Stimulated activated naive B cell treated with anti-CD40 and anti-IgM and Interleukin-4, amounts not matched to agents 10 μg/mL and 1 μg/mL and 100 μg/mL, for 72 hours (primary cell): ENCODE measurements at places on chromosomes 3 and 15.

DNA sequence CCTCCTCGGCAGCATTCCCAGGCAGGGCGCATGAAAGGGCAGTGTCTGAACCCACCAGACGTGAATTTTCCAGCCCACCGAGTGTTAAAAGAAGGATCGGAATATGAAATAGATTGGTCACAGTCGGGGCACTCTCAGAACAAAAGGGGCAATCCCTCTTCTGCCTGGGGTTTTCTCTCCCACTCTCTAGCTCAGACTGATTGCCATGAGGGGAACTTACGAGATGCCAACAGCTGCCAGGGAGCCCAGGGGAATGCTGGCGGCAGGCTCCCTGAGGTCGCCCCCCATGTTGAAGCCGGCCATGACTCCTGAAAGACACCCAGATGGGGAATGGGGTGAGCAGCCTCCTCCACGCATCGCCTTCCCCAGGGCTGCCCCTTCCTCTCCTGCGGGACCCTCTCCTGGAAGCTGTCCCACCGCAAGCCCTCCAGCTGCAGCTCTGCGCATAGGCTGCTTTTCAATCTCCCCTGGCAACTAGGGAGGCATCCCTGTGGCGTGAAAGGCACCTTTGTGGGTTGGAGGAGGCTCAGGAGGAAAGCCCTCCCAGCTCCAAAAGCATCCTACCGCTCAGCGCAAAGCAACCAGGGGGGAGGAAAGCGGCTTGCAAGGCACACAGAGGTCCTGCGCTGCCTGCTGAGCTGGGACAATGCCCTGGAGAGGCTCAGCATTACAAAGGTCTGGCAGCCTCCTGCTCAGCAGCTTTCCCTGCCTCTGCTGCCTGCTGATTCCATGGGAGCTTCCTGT is 64.8 kb upstream of the HEG1 start:
- peaks cover 2% of the 10 kb centered on the region for H3K27me3 ChIP-seq
- DNase-seq, result peak; percentile 45
- H3K27ac ChIP-seq, result peak overlapping the region; percentile 86
- no peak overlapping the region for H3K4me3 ChIP-seq
- H3K4me1 ChIP-seq, result peaks cover 62% of the 10 kb centered on the region

DNA sequence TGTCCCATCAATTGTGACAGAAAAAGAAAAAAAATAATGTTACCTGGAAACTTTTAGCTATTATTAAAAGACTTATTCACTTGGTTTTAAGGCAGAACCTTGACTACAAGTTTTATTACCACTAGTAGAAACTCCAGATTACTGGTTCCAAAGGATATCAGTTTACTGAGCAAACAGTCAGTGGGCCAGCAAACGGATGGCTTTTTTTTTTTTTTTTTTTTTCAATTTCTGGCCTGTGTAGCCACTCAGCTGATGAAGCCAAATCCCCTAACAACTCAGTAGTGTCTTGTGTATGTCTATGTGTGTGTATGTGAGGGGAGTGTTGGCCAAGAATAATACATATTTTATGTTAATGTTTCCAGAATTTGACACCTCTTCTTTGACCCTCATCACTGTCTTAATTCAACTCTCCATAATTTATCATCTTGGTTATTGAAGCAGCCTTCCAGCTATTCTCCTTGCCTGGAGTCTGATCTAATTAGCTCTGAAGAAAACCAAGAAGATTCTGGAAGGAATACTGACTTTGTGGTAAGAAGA is 724.9 kb downstream of the NSUN3 start:
- no peak for DNase-seq
- no peaks in the 10 kb centered on the region for H3K27me3 ChIP-seq
- H3K27ac ChIP-seq, result no peak overlapping the region
- H3K36me3 ChIP-seq, result no peaks in the 10 kb centered on the region
- no peak overlapping the region for H3K4me3 ChIP-seq

GRCh38 chr3:111690242-111690641 is 95.1 kb upstream of the ZBED2 start:
- H3K4me1 ChIP-seq, result peaks cover 11% of the 10 kb centered on the region
- DNase-seq, result no peak

- H3K27me3 ChIP-seq, result no peaks in the 10 kb centered on the region
- DNase-seq, result no peak
- H3K4me1 ChIP-seq, result no peaks in the 10 kb centered on the region
- H3K4me3 ChIP-seq, result no peak overlapping the region
Observed at GRCh38 chr3:191792580-191792979, 331.6 kb downstream of the PYDC2 start.

GRCh38 chr15:95600367-95600766 is 730.1 kb upstream of the NR2F2 start:
- DNase-seq, result no peak
- H3K36me3 ChIP-seq, result no peaks in the 10 kb centered on the region
- no peaks in the 10 kb centered on the region for H3K27me3 ChIP-seq
- H3K27ac ChIP-seq, result no peak overlapping the region
- no peaks in the 10 kb centered on the region for H3K4me1 ChIP-seq

DNA sequence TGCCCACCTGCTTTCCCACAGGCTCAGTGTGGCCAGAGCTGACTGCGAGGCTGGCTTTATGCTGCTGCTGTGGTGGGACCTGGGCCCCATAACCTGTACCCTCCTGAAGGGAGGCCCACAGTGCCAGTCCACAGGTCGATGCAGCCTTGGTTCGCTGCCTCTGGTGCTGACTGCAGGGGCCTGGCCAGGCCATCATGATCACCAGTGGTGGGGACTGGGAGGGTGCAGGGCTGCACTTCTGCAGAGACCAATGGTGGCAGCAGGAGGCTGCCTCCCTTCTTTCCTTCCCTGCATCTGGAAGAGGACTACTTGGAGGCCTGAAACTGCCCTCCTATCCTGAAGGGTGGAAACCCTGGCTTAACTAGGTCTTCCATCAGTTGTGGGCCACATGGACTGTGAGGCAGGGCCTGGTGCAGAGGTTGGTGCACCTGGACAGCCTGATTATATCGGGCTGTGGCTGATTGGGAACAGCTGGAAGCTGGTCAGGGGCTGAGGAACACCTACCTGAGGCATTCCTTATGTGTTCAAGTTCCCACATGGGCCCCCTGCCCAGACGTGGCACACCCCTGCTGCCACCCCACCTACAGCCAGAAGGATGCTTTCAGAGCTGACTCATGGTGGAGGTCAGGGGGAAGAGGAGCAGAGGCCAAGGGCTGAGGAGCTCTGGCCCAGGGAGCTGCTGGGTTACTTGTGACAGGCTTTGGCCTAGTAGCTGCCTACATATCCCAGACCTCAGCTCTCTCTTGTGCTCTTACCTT is 29.8 kb downstream of the POMGNT2 start:
- no peak overlapping the region for H3K4me3 ChIP-seq
- H3K27me3 ChIP-seq, result peaks cover 8% of the 10 kb centered on the region
- H3K36me3 ChIP-seq, result peaks cover 28% of the 10 kb centered on the region
- no peaks in the 10 kb centered on the region for H3K4me1 ChIP-seq
- no peak for DNase-seq

GRCh38 chr3:140505213-140505612 is 172.7 kb upstream of the TRIM42 start:
- no peaks in the 10 kb centered on the region for H3K4me1 ChIP-seq
- H3K27ac ChIP-seq, result no peak overlapping the region
- H3K4me3 ChIP-seq, result no peak overlapping the region
- H3K36me3 ChIP-seq, result no peaks in the 10 kb centered on the region
- no peak for DNase-seq
- H3K27me3 ChIP-seq, result peaks cover 17% of the 10 kb centered on the region

- H3K4me1 ChIP-seq, result peaks cover 6% of the 10 kb centered on the region
- DNase-seq, result no peak
- no peaks in the 10 kb centered on the region for H3K27me3 ChIP-seq
- H3K4me3 ChIP-seq, result no peak overlapping the region
- no peaks in the 10 kb centered on the region for H3K36me3 ChIP-seq
Observed at GRCh38 chr3:126488185-126488584, 12.5 kb upstream of the ZXDC start.

GRCh38 chr15:73395671-73396070 is 26.9 kb upstream of the HCN4 start:
- no peaks in the 10 kb centered on the region for H3K4me1 ChIP-seq
- H3K27ac ChIP-seq, result no peak overlapping the region
- H3K27me3 ChIP-seq, result peaks cover 20% of the 10 kb centered on the region
- no peaks in the 10 kb centered on the region for H3K36me3 ChIP-seq

DNA sequence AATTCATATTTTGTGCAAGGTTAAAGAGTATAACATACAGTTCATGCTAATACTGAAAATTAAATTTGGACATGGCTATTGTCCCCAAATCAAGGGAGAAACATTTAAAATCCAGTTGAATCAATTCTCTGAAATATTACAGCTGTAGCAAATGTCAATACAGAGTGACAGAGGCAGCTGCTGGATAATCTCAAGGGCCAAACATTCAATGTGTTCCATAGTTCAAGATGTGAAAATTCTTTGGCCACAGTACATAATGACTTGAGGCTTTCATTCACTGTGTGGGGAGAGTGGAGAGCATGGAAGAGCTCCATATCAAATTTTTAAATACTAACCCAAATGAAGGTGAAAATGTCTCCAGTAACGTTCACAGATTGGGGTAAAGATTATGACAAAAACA is 1192.8 kb upstream of the CADM2 start:
- H3K27me3 ChIP-seq, result no peaks in the 10 kb centered on the region
- no peak overlapping the region for H3K27ac ChIP-seq
- no peaks in the 10 kb centered on the region for H3K36me3 ChIP-seq
- DNase-seq, result no peak
- no peaks in the 10 kb centered on the region for H3K4me1 ChIP-seq
- no peak overlapping the region for H3K4me3 ChIP-seq

- no peaks in the 10 kb centered on the region for H3K4me1 ChIP-seq
- DNase-seq, result no peak
- no peaks in the 10 kb centered on the region for H3K36me3 ChIP-seq
- H3K4me3 ChIP-seq, result no peak overlapping the region
- H3K27ac ChIP-seq, result no peak overlapping the region
Observed at GRCh38 chr3:194377708-194378107, 8.2 kb upstream of the LRRC15 start.

DNA sequence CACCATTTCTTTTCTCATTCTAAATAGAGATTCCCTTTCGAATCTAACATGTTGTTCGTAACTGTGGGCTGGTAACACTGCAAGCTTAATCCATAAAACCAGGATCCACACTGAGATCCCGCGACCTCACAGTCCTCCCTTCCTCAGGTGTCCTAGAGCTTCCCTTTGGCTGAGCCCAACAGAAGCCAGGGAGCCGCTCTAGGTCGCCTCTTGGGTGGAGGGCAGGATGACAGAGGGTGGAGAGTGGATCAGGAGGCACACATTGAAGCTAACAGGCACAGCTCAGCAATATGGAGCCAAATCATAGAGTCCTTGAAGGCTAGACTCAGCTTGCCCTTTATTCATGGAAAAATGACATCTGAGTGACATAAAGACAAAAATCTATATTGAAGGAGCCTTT is 44.7 kb upstream of the DLG1 start:
- H3K4me1 ChIP-seq, result no peaks in the 10 kb centered on the region
- H3K36me3 ChIP-seq, result no peaks in the 10 kb centered on the region
- no peaks in the 10 kb centered on the region for H3K27me3 ChIP-seq

DNA sequence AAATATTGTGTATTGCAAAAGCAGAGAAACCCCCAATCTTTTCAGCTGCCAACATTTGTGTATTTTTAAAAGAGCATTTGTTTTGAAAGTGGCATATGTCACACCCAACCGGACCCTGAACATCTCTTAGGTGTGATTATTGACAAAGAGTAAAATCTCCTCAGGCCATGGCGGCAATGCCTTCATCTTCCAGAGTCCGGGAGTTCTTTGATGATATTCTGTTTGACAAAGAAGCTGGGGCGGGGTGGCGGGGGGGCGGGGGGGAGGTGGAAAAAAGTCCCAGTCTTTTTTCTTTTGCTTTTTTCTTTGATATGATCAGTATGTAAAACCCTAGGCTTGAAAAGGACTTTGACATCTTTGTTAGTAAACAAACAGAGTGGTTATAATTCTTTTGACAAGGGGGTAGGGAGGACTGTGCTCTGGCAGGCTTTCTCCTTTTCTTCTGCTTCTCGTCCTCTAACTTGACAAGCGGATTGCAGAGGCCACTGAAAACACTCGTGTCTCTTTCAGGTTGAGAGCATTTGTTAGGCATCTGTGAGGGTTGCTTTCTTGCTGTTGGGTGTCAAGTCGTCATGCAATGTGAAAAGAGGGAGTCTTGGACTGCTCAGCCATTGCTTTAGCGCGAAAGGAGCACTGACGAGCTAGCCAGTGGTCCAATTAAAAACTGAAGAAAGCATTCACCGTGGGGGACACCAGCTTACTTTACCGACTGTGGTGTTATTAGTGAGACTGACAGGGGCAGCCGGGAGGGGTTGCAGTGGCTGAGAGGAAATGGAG is 243.2 kb downstream of the NSUN3 start:
- no peak overlapping the region for H3K4me3 ChIP-seq
- no peak for DNase-seq
- no peaks in the 10 kb centered on the region for H3K36me3 ChIP-seq
- H3K27me3 ChIP-seq, result no peaks in the 10 kb centered on the region
- H3K27ac ChIP-seq, result no peak overlapping the region
